ENCODE measurements at places on chromosomes 7 and 10.

DNA sequence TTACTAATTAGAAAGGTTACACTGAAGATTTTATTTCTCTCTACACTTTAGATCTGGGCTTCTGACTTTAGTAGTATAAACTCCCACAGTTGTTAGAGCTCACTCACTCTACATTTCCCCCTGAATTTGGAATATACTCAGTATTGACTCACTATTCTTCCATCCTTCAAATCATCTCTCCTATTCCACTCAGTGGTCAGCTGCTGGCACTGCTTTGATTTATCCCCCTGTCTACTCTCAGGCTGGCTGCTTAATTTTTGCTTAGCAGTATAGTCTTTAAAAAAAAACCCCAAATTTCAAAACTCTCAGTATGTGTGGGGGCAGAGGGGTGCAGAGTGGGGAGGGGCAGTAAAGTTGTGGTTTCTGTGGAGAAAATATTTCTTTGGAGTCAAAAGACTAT lies 68.9 kb downstream of the CDK6 start:
- DNase-seq = no peak

- no peak for DNase-seq
Measured at GRCh38 chr7:134420424-134421125, 38.3 kb downstream of the AKR1B1 start.

GRCh38 chr7:102439963-102440795 lies 6.8 kb downstream of the ORAI2 start:
- no peak for DNase-seq

GRCh38 chr10:13970236-13970956 lies 360.3 kb downstream of the FRMD4A start:
- no peak for DNase-seq

- DNase-seq = no peak
Measured at GRCh38 chr7:111927353-111928019, 278.7 kb downstream of the DOCK4 start.

DNA sequence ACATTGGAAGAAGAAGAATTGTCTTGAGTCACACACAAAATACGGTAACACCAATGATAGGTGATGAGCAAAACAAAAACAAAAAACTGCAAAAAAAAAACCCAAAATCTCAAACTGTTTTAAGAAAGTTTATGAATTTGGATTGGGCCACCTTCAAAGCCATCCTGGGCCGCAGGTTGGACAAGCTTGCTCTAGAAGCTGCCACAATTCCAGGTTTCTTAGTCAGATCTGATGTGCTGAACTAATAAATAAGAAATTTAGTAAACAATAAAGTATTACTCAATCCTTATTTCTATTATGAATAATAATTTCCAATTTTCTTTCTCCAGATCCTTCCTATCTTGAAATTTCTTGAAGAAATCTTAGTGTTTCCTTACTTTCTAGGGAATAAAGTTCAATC lies 10.0 kb downstream of the WASL start:
- DNase-seq = no peak

Measured in sciatic nerve (tissue), 2 donors.